Heart right ventricle (tissue), 16 donors: ENCODE measurements at places on chromosomes 3 and 15. TPM values are rescaled to one million over a fixed set of nuclear protein-coding genes. Genes with fewer than 3 reads are reported as not detected.

GOLGA6A gene
- total RNA-seq: not detected

GRCh38 chr15:68834346-68834745 lies 13.7 kb upstream of the ANP32A start:
- no peak for DNase-seq
- no peak overlapping the region for H3K4me3 ChIP-seq
- no peak overlapping the region for H3K27ac ChIP-seq

- H3K36me3 ChIP-seq: no peaks in the 10 kb centered on the region
- H3K4me3 ChIP-seq: no peak overlapping the region
- H3K4me1 ChIP-seq: no peaks in the 10 kb centered on the region
- no peaks in the 10 kb centered on the region for H3K27me3 ChIP-seq
- no peak overlapping the region for H3K27ac ChIP-seq
Observed at GRCh38 chr3:191484461-191484860, 23.5 kb downstream of the PYDC2 start.

ATR gene
- total RNA-seq: 12.2 TPM

- H3K4me3 ChIP-seq: peak overlapping the region; percentile 54
- no peak for DNase-seq
- H3K36me3 ChIP-seq: no peaks in the 10 kb centered on the region
Observed at GRCh38 chr3:156826896-156827882, 1.0 kb downstream of the LEKR1 start.

MCF2L2 gene
- total RNA-seq: 0.14 TPM

RPP25 gene
- 0.89 TPM for total RNA-seq
